ENCODE measurements at places on chromosomes 4 and X. TPM values are rescaled to one million over a fixed set of nuclear protein-coding genes. Genes with fewer than 3 reads are reported as not detected.

Gene RAI2
- total RNA-seq = 7.2 TPM

Gene TEX13B
- total RNA-seq = not detected

Gene FAM9B
- not detected for total RNA-seq

Gene TGIF2LX
- total RNA-seq = not detected

Gene IGFBP7
- total RNA-seq = 8.4 TPM

Gene RPL34
- 1,226 TPM for total RNA-seq

Gene HTR2C
- 0.07 TPM for total RNA-seq

Gene SHOX
- not detected for total RNA-seq

Gene KLHL13
- 6.3 TPM for total RNA-seq

Gene SMIM43
- not detected for total RNA-seq

Gene TNIP3
- total RNA-seq = not detected

Gene LAP3
- 76.4 TPM for total RNA-seq

Gene TMPRSS11B
- total RNA-seq = not detected

Gene NPNT
- 6.5 TPM for total RNA-seq

Gene TEX11
- total RNA-seq = 6.5 TPM

Gene POU3F4
- total RNA-seq = 0.53 TPM

Gene SYP
- total RNA-seq = 11.4 TPM

Gene TCEAL2
- total RNA-seq = 7.2 TPM

Gene FAM47A
- total RNA-seq = not detected

Gene SPANXA1
- not detected for total RNA-seq

Gene CD38
- not detected for total RNA-seq

Gene ADGRL3
- 5.6 TPM for total RNA-seq

Gene ZIC3
- not detected for total RNA-seq

All from progenitor cell of endocrine pancreas (in vitro differentiated cells).